ENCODE measurements at places on chromosomes 6 and 20. TPM values are rescaled to one million over a fixed set of nuclear protein-coding genes. Genes with fewer than 3 reads are reported as not detected.

GLP1R gene
- total RNA-seq = not detected

PNLDC1 gene
- not detected for total RNA-seq

RIMS4 gene
- total RNA-seq = 77.5 TPM

ADGRB3 gene
- total RNA-seq = 179 TPM

TNF gene
- total RNA-seq = not detected

BPIFA2 gene
- not detected for total RNA-seq

ARMH2 gene
- not detected for total RNA-seq

MANEA gene
- total RNA-seq = 16.1 TPM

BMP2 gene
- total RNA-seq = 5.3 TPM

TBXT gene
- total RNA-seq = not detected

TEAD3 gene
- total RNA-seq = 0.16 TPM

BPIFB2 gene
- 0.31 TPM for total RNA-seq

SLC23A2 gene
- total RNA-seq = 52.9 TPM

AGER gene
- 0.78 TPM for total RNA-seq

GSTA2 gene
- total RNA-seq = not detected

NECAB3 gene
- total RNA-seq = 27.8 TPM

CDC40 gene
- 28.2 TPM for total RNA-seq

TINAG gene
- total RNA-seq = 0.16 TPM

ADTRP gene
- total RNA-seq = 2.5 TPM

SLC26A8 gene
- total RNA-seq = 5.3 TPM

CAGE1 gene
- under 0.01 TPM for total RNA-seq

Data from occipital lobe (tissue), 3 donors.